ENCODE measurements at places on chromosomes 2 and 18.

DNA sequence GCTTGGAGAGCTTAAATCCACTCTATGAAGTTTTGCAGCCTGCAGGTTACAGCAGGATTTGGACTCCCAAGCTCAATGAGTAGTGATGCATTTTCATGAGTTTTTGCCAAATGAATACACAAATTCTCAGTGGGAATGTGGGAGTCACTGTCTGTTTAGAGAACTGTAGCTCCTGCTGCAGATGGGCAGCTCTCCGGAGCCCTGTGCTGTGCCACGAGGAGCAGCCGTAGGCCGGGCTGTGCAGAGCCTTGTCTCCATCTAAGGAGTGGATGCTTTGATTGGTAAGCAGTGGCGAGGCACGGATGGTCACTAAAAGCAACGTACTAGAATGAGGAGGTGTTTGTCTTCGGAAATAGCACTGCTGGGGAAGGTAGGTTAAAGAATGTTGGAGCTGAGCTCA, 96.0 kb upstream of the NFATC1 start:
- DNase-seq, result no peak

DNA sequence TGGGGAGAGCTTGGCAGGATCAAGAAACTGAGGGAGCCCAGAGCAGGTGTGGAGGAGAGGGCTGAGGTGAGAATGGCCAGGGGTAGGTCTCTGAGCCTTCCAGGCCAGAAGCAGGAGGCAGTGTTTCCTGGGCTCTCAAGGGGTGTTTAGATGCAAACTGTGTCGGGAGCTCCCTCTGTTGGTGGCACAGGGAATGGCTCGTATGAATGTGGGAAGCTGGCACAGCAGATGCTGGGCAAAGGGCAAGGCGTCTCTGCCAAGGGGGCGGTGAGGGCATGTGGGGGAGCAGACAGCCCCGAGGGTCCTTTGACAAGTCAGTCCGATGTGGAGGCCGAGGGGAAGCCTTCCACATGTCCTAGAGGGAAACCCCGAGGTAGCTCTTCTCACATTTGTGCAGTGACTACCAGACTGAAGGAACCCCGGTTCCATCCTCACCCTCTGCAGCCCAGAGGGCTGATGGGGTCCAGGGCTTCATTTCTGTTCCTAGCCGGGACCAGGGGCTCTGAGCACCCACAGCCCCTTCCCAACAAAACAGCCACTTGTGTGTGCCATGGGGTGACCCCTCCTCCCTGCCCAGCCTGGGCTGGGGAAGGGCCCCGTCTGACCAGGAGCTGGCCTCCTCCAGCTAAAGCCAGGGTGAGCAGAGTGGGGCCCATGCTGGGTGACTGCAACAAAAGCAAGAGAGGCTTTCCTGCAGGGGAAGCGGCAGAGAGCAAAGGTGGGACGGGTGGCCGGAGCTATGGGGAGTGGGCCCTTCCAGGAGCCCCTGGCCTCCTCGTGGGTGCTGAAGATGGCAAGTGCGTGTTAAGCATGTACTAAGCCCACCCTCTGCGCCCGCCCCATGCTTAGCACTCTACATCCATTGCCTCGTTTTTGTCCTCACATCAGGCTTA, 103.4 kb downstream of the SEPTIN10 start:
- DNase-seq, result peak; percentile 77

DNA sequence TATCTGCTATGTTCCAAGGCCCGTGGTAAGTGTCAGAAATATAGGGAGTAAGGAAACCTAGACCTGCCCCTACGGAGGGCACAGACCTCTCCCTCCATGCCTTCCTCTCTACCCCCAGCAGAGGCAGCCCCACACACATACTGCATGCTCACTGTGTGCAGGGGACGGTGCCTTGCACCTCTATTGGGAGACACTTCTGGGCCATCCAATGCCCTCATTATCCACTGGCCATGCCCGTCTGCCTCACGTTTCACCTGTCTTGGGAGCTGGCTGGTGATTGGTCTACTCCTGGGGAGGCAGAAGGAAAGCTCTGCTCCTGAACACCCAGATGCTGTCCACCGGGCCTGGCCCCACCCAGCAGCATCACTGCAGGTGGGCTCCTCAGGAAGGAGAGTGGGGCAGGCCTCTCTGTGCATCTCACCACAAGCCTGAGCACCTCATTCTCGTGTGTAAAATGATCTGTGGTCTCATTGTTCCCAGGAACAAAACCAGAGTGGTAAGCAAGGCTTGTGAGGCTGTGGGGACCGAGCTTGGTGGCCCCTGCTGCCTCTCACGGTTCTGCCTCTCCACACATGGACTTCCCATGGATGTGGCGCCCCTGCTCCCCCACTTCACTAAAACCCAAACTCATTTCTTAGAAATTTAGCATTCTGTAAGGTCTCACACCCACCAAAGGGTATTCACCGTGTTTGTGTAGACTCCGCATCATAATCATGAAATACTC, 312.5 kb upstream of the HS6ST1 start:
- DNase-seq, result no peak

DNA sequence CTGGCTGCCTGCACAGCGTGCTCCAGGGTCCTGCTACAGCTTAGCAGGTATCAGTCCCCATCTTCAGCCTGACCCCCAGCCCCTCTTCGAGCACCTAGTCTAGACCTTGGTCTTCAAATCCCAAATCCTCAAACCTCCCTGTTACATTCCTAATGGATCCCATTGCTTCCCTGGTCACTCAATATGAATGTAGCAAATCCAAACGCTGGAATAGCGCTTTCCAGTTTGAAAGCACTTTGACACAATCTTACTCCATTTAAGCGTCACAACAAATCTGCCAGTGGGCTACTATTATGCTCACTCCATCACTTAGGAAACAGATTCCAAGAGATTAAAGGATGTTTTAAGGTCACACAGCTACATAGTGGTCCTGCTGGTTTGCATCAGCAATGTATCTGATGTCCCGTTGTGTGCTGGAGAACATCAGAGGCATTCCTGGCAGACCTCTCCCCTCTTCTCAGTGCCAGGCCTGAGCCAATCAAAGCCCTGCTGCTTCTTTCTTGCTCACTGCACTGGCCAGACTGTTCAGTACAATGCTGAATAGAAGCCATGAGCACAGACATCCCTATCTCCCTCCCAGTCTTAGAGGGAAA, 11.1 kb upstream of the INO80C start:
- DNase-seq, result no peak
